ENCODE measurements at places on chromosomes 7 and 10. TPM values are rescaled to one million over a fixed set of nuclear protein-coding genes. Genes with fewer than 3 reads are reported as not detected.

Gene FZD8
- total RNA-seq: 43.0 TPM

Gene TAS2R5
- 0.24 TPM for total RNA-seq

Gene TMEM248
- total RNA-seq: 71.4 TPM

Gene CPA2
- total RNA-seq: not detected

Gene FGF8
- total RNA-seq: 43.0 TPM

Gene GPR22
- not detected for total RNA-seq

Gene MYL10
- not detected for total RNA-seq

Gene GJD4
- total RNA-seq: not detected

Gene PGAM2
- total RNA-seq: 2.7 TPM
